Activated CD4-positive, alpha-beta T cell treated with anti-CD3 and anti-CD28 coated beads, Interleukin-2, amount 50 U/mL, for 16 hours (primary cell): ENCODE measurements at places on chromosomes 11 and 22.

DNA sequence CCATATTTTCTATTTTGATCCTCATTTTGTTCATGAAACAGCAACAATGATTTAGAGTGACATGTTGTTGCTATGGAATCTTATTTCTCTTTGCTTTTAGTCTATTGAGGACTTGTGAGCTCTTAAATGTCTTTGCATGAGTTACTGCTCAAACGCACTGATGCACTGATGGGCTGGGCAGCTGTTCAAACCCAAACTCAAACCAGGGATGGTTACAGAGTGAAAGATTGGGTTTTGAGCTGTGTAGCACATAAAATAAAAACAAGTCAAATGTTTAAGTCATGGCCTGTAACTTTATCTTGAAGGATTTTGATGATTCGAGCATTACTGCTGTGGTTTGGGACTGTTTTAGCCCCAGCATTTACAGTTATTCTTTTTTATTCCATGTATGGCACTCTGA is 20.1 kb upstream of the NCAM1 start:
- DNase-seq: no peak

- no peak for DNase-seq
Observed at GRCh38 chr22:19800761-19801244, 40.2 kb downstream of the TBX1 start.

DNA sequence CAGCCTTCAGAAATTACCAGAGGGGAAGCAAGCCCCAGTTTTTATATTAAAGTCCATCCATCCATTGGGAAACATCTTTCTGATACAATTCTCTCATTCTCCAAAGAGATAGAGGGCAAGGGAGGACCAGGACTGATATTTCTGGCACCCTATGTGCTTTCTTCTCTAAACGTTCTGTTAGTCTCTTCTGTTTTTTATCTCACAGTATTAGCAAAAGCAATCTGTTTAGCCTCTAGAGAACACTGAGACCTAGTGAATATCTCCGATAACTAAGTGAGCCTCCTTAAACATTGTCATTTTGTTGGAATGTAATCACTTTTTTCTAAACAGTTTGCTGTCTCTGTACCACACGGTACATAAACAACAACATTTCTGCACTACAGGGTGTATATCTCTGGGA is 464.6 kb downstream of the JRKL start:
- no peak for DNase-seq

- DNase-seq: no peak
Observed at GRCh38 chr11:118988280-118988679, 9.7 kb upstream of the CENATAC start.

- DNase-seq: no peak
Observed at GRCh38 chr11:76889411-76889975, 28.8 kb downstream of the ACER3 start.

DNA sequence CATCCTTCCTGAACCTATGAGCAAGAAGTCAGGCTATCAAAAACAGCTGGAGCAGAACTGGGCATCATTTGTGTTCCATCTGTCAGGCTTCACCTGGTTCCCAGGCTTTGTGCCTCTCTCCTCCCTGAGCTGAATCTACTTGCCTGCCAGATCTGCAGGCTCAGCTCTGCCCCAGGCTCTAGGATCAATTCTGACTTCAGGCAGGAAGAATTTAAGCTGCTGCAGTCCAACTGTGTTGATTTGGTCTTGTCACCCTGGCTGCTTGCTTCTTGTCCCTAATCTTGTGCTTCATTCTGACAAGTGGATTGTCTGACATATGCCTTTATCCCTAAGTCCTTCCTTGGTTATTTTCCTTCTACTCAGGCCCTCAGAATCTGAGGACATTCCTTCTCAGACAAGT is 31.6 kb upstream of the CADM1 start:
- no peak for DNase-seq

- no peak for DNase-seq
Observed at GRCh38 chr11:4979036-4979435, 15.6 kb upstream of the OR51L1 start.
